T-cell (primary cell): ENCODE measurements at places on chromosomes 11 and 22. TPM values are rescaled to one million over a fixed set of nuclear protein-coding genes. Genes with fewer than 3 reads are reported as not detected.

WNT11 gene
- 0.95 TPM for total RNA-seq

CCDC89 gene
- total RNA-seq: 0.51 TPM

SCARF2 gene
- total RNA-seq: 2.9 TPM

WNT7B gene
- total RNA-seq: not detected

POU2AF2 gene
- not detected for total RNA-seq

DNA sequence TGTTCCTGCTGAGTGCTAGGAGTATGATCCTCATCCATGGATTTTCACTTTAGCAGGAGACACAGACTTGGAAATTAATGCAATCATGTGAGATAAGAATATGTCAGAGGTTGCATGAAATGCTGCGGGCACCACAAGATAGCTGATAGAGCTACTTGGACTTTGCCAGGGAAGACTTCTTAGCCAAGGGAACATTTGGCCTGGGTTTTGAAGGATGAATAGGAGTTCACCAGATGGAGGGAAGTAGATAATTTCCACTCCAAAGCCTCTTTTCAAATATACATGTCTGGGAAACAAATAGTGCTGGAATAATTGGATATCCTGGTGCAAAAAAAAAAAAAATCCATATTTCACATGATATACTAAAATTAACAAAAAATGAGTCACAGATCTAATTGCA is 44.2 kb downstream of the MYO18B start:
- DNase-seq: no peak

GRCh38 chr11:27391331-27392015 is 28.5 kb upstream of the CCDC34 start:
- DNase-seq: no peak
